Activated CD8-positive, alpha-beta T cell treated with anti-CD3 and anti-CD28 coated beads for 36 hours (primary cell): ENCODE measurements at places on chromosomes 4 and X. TPM values are rescaled to one million over a fixed set of nuclear protein-coding genes. Genes with fewer than 3 reads are reported as not detected.

REELD1 gene
- 0.34 TPM for total RNA-seq

MAGIX gene
- 0.54 TPM for total RNA-seq

- no peak overlapping the region for H3K4me3 ChIP-seq
- DNase-seq, result no peak
- no peaks in the 10 kb centered on the region for H3K36me3 ChIP-seq
Observed at GRCh38 chr4:52566136-52567031, 92.7 kb downstream of the USP46 start.

GRCh38 chr4:103774326-103774825 lies 54.6 kb upstream of the TACR3 start:
- no peaks in the 10 kb centered on the region for H3K36me3 ChIP-seq
- H3K4me3 ChIP-seq, result no peak overlapping the region
- DNase-seq, result no peak
- no peaks in the 10 kb centered on the region for H3K4me1 ChIP-seq
- H3K27ac ChIP-seq, result no peak overlapping the region
- no peaks in the 10 kb centered on the region for H3K27me3 ChIP-seq

- no peaks in the 10 kb centered on the region for H3K27me3 ChIP-seq
- no peak overlapping the region for H3K27ac ChIP-seq
- no peak overlapping the region for H3K4me3 ChIP-seq
Observed at GRCh38 chrX:132433001-132433400, 55.8 kb downstream of the MBNL3 start.

DNA sequence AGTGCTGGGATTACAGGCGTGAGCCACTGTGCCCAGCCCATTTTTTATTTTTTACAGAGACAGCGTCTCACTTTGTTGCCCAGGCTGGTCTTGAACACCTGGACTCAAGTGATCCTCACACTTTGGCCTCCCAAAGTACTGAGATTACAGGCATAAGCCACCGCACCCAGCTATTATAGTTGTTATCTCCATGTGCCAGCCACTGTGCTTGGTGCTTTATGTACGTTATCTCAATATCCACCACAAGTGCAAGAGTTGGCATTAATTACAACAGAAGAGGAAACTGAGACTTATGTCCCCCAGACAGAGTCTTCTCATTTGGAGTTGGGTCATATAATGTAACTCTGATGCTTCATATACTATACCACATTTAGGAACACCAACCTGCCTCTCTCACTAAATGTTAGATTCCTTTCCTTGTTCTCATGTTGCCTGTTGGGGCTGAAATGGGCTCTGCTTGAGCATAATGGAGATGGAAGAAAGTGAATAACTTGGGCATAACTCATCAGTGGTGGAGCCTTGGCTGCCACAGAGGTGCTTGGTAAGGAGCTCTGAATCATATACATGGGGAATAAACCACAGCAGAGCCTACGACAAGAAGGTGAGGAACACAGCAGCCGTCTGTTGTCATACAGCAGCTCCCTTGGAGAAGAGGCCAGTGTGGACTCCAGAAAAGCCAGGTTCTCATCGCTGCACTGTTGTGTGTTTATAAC lies 84.3 kb downstream of the SPRY1 start:
- H3K27ac ChIP-seq, result peak overlapping the region; percentile 40
- H3K36me3 ChIP-seq, result no peaks in the 10 kb centered on the region
- H3K4me1 ChIP-seq, result peaks cover 53% of the 10 kb centered on the region
- no peak overlapping the region for H3K4me3 ChIP-seq

DNA sequence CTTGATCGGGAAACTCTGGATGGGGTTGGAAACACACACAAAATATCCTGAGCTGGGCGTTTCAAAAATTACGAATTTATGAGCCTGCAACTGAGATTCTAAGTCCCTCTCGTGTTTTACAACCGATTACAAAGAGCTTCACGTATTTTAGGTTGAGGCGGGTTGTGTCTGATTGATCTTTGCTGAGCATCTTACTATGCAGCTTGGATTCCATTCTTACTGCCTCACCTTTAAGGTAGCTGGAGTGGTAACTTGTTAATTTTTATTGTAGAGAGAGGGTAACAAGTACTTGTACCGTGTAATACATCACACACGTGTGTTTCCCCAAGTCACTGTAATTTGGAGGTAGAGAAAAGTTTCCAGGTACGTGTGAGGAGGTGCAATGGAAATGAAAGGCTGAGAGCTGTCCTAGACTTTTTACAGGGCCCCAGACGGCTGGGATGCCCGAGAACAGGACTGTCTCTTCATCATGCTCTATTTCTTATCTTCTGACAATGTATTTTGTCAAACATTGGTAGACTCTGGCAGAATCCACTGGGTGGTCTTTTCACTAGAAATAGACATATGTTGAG lies 97.8 kb upstream of the TENM3 start:
- no peak for DNase-seq
- H3K27ac ChIP-seq, result no peak overlapping the region
- peaks cover 45% of the 10 kb centered on the region for H3K27me3 ChIP-seq

DNA sequence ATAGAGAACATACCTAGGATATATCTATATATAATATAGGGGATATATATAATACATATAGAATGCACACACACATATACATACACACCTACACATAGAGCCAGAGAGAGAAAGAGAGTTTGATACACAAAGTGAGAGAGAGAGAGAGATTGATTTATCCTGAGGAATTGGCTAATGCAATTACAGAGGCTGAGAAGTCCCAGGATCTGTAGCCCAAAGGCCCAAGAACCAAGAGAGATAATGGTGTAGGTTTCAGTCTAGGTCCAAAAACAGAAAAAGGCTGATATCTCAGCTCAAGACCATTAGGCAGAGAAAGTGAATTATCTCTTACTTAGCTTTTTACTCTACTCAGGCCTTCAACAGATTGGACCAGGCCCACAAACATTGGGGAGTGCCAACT lies 715.0 kb upstream of the LCORL start:
- no peak overlapping the region for H3K27ac ChIP-seq
- no peak for DNase-seq
- no peaks in the 10 kb centered on the region for H3K27me3 ChIP-seq
- no peak overlapping the region for H3K4me3 ChIP-seq
- H3K4me1 ChIP-seq, result no peaks in the 10 kb centered on the region

DNA sequence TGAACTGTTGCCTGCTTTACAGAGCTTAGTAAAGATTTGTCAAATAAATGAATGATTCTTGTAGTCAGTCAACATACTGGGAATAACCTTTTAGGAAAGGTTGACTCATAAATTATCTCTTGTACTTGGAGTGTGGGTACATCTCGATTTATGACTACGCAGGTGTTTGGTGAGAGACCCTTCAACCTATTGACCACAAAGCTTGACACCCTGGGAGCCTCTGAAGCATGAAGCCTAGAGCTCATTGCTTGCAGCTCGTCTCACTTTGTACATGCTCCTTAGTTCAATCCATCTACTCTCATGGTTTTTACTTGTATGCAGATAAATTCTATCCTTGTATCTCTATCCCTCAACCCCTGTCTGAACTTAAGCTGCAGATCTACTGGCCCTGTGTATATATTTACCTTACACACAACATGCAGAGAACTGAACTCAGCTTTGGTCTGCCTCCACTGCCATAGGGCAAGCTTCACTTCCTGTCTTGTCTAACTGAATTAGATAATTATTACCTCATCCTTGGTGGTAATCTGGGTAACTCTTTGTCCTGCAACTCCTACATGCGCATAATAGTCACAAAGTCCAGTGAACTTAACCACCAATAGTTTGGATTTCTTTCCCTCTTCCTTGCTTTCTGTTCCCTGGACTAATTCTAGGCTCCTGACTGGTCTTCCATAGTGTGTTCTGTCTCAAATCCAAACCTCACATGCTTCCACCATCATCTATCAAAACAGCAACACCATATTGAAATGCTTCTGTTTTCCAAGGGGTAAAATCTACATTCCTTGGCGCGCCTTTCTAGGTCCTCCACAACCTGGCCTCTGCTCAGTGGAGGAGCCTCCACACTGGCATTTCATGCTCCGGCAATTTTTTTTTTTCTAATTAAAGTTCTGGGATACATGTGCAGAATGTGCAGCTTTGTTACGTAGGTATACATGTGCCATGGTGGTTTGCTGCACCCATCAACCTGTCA lies 32.2 kb upstream of the FAT1 start:
- no peak overlapping the region for H3K27ac ChIP-seq
- H3K4me1 ChIP-seq, result no peaks in the 10 kb centered on the region
- no peaks in the 10 kb centered on the region for H3K27me3 ChIP-seq
- H3K4me3 ChIP-seq, result no peak overlapping the region

- H3K27ac ChIP-seq, result no peak overlapping the region
- no peak overlapping the region for H3K4me3 ChIP-seq
- H3K36me3 ChIP-seq, result no peaks in the 10 kb centered on the region
- no peak for DNase-seq
- H3K27me3 ChIP-seq, result no peaks in the 10 kb centered on the region
Observed at GRCh38 chr4:119982756-119983155, 83.9 kb downstream of the MAD2L1 start.

- no peaks in the 10 kb centered on the region for H3K36me3 ChIP-seq
- no peak overlapping the region for H3K4me3 ChIP-seq
- H3K27ac ChIP-seq, result no peak overlapping the region
- DNase-seq, result no peak
- H3K4me1 ChIP-seq, result no peaks in the 10 kb centered on the region
- peaks cover 2% of the 10 kb centered on the region for H3K27me3 ChIP-seq
Observed at GRCh38 chr4:95585016-95585695, 36.4 kb upstream of the UNC5C start.

GRCh38 chr4:103375278-103375677 lies 177.1 kb upstream of the CENPE start:
- no peaks in the 10 kb centered on the region for H3K36me3 ChIP-seq
- no peak overlapping the region for H3K27ac ChIP-seq
- no peak for DNase-seq

LSM6 gene
- 61.7 TPM for total RNA-seq

GDPD2 gene
- total RNA-seq, result not detected

KCTD8 gene
- not detected for total RNA-seq

DNA sequence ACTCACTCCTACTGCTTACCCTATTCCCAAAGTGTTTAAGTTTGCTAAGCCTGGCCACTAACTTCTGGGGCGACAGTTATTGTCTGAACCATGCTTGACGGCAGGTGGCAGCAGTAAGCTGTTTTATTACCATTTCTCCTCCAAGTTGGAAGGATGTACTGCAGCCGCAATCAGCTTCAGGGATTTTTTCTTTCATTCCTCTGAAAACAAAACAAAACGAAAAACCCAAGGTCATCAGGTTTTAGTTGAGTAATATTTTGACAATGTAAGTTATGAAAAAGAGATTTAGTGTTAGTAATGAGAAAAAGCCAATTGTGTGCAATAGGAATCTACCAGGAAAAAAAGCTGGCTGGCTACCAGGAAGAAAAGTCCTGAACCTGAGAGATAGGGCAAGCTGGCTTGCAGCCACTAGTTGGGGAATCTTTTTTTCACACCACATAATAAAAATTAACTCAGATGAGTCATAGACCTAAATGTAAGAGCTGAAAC lies 13.2 kb upstream of the RAB9B start:
- no peak overlapping the region for H3K27ac ChIP-seq
- H3K4me1 ChIP-seq, result no peaks in the 10 kb centered on the region
- H3K36me3 ChIP-seq, result no peaks in the 10 kb centered on the region
- no peak overlapping the region for H3K4me3 ChIP-seq
- peaks cover 5% of the 10 kb centered on the region for H3K27me3 ChIP-seq

DNA sequence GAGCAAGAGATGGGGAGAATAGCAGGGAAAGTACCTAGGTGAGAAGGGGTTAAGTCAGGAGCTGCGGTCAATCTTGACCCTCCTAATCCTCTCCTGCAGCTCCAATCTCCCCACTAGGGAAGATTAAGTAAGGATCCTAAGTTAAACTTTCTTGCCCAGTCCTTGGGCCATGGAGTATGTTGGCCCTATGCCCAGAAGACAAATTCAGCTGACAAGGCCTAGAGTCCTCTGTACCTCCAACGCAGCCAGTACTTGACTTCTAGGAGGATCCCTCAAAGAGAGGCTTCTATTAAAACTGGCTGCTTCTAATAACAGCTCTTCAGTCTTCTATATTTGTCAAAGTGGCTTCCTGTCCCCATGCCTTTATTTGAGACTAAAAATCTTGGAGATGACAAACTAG lies 1.4 kb downstream of the CLDN2 start:
- no peak overlapping the region for H3K4me3 ChIP-seq
- no peak overlapping the region for H3K27ac ChIP-seq
- H3K36me3 ChIP-seq, result no peaks in the 10 kb centered on the region
- no peak for DNase-seq
- peaks cover 15% of the 10 kb centered on the region for H3K4me1 ChIP-seq

DNA sequence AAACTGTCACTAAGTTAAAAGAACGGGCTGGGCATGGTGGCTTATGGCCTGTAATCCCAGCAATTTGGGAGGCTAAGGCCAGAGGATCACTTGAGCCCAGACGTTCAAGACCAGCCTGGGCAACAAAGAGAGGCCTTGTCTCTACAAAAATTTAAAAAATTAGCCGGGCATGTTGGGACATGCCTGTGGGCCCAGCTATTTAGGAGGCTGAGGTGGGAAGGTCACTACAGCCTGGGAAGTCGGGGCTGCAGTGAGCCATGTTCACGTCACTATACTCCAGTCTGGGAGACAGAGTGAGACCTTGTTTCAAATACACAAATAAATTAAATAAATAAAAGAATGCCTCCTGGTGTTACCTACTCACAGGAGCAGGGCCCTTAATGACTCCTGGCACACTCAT lies 69.5 kb downstream of the APBB2 start:
- peaks cover 2% of the 10 kb centered on the region for H3K27me3 ChIP-seq
- no peak for DNase-seq
- no peaks in the 10 kb centered on the region for H3K36me3 ChIP-seq

GNRHR gene
- total RNA-seq, result not detected

- no peaks in the 10 kb centered on the region for H3K4me1 ChIP-seq
- no peak overlapping the region for H3K27ac ChIP-seq
- H3K4me3 ChIP-seq, result no peak overlapping the region
- peaks cover 5% of the 10 kb centered on the region for H3K27me3 ChIP-seq
Observed at GRCh38 chr4:107600983-107601382, 119.1 kb downstream of the PAPSS1 start.

MAGEC2 gene
- total RNA-seq, result not detected

- peak overlapping the region; percentile 98 for H3K27ac ChIP-seq
- H3K4me3 ChIP-seq, result peak overlapping the region; percentile 79
- no peaks in the 10 kb centered on the region for H3K27me3 ChIP-seq
- DNase-seq, result peak; percentile 91
- no peaks in the 10 kb centered on the region for H3K36me3 ChIP-seq
- H3K4me1 ChIP-seq, result peaks cover 89% of the 10 kb centered on the region
Observed at GRCh38 chr4:140095694-140096482, 58.1 kb downstream of the MAML3 start.

- DNase-seq, result no peak
- no peaks in the 10 kb centered on the region for H3K36me3 ChIP-seq
Observed at GRCh38 chrX:97876697-97877407, 993.1 kb downstream of the RPA4 start.

DNA sequence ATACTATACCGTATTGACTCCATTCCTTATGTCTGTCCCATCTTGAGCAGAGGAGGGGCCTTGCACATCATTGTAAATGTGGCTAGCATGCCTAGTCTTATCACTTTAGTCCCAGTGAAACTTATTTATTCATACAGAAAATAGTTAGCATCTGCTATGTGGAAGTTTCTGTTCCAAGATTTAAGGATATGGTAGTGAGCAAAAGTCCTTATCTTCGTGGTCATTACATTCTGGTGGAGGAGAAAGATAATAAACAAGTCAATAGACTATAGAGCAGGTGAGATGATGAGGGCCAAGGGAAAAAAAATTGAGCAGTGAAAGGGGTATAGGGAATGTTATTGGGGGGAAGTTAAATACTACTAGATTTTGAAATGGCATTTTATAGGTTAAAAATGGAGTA lies 63.4 kb upstream of the PRRG3 start:
- DNase-seq, result no peak
- no peaks in the 10 kb centered on the region for H3K36me3 ChIP-seq
- H3K27me3 ChIP-seq, result peaks cover 2% of the 10 kb centered on the region
- H3K4me3 ChIP-seq, result no peak overlapping the region

GRCh38 chrX:13235930-13236329 lies 83.9 kb downstream of the ATXN3L start:
- no peak overlapping the region for H3K27ac ChIP-seq
- H3K27me3 ChIP-seq, result no peaks in the 10 kb centered on the region
- no peak overlapping the region for H3K4me3 ChIP-seq
- no peak for DNase-seq
